ENCODE measurements at places on chromosomes 4 and X. TPM values are rescaled to one million over a fixed set of nuclear protein-coding genes. Genes with fewer than 3 reads are reported as not detected.

The BMX gene
- 4.2 TPM for total RNA-seq

The TLL1 gene
- 14.3 TPM for total RNA-seq

The MTNR1A gene
- not detected for total RNA-seq

The UGT2B17 gene
- not detected for total RNA-seq

The SLC4A4 gene
- 9.8 TPM for total RNA-seq

The GPR119 gene
- not detected for total RNA-seq

The SPANXN1 gene
- not detected for total RNA-seq

The GLOD5 gene
- total RNA-seq = not detected

The EMCN gene
- 58.5 TPM for total RNA-seq

The TMPRSS11F gene
- total RNA-seq = not detected

The SPIN4 gene
- total RNA-seq = 5.8 TPM
